ENCODE measurements at places on chromosomes 11 and 22.

DNA sequence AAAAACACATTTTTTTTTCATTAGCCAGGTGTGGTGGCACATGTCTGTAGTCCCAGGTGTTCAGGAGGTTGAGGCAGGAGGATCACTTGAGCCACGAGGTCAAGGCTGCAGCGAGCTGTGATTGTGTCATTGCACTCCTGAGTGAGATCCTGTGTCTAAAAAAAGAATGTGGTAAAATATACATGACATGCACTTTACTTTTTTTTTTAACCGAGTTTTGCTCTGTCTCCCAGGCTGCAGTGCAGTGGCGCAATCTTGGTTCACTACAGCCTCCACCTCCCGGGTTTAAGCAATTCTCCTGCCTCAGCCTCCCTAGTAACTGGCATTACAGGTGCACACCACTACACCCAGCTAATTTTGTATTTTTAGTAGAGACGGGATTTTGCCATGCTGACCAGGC is 22.5 kb upstream of the CLDN5 start:
- no peak for DNase-seq

DNA sequence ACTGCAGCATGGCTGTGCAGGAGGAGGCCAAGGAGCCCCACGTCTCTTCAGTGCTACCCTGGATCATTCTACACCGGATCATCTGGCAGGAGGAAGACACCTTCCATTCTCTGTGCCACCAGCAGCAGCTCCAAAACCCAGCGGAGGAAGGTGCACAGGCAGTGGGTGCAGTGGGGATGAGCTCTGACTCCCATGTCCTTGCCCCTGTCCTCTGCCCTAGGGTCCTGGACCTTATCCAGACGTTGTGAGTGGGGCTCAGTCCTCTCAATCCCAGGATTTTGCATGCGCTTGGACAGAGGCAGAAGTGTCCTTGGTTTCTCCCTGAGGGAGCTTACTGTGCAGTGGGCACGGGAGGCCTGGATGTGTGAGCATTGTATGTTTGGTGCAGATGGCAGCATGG is 61.3 kb downstream of the CABIN1 start:
- no peak for DNase-seq

GRCh38 chr11:57823859-57824258 is 62.3 kb downstream of the CTNND1 start:
- no peak for DNase-seq

GRCh38 chr11:72045849-72046248 is 34.5 kb downstream of the NUMA1 start:
- no peak for DNase-seq

All from fibroblast of skin of right quadriceps (primary cell).